ENCODE measurements at places on chromosomes 4 and X.

DNA sequence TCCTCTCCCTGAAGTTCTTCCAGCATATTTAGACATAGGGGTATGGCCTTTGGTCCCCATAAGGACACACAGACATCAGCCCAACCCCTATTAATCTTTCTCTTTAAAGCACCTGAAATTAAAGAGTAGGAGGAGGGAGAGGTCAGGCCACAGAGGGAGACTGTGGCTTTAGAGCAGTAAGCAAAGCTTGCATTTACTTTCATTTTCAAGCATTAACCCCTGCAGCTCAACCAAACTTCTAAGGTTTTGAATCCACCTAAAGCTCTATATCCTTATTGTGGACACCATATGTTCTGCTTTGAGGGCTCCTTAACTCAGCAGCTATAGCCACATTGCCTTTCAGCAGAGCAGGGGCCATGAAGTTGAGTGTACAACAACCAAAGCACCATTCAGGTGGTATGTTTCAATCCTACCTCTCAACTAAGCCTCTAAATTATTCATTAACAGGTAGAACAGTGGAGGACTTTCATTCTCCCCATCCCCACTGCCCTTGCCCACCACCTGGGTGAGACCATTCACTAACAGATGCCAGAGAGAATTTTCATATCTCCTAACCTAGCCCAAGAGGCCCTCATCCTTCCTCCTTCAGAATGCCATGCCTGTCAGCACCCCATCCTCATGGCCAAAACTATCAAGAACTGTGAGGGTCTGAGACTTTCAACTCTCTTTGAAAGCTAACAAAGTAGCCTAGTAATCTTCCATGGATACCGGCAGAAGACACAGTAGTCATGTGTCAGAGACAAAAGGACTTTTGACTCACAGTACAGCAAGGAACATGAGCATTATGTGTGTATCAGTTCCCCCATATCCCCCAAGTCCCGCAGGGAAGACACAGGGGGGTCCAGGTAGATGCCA lies 20.8 kb downstream of the LIN54 start:
- DNase-seq = no peak

DNA sequence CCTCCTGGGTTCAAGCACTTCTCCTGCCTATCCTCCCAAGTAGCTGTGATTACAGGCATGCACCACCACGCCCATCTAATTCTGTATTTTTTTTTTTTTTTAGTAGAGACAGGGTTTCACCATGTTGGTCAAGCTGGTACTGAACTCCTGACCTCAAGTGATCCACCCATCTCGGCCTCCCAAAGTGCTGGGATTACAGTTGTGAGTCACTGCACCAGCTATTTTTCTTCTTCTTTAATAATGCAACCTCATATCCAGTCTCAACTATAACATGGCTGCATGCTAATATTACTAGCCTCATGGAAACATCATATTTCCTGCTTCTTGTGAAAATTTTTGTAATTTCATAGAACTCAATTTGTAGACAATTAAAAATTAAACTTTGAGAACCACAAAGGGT lies 706.5 kb downstream of the KCTD8 start:
- DNase-seq = no peak

DNA sequence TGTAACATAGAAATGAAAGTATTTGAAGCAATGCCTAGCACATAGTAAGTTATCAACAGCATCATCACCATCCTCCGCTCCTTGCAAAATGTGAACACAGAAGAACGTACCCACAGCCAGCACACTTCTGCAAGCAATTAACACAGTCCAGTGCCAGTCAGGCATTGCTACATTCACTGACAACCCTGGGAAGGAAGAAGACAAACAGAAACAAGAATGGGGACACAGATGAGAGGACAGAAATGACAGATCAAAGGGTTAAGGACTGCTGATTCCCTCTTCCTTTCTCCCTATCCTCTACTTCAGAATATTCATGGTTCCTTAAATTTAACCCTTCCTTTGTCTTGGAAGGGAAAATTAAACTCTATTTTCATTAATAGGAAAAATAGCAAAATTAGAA lies 53.1 kb downstream of the CHM start:
- DNase-seq = no peak

DNA sequence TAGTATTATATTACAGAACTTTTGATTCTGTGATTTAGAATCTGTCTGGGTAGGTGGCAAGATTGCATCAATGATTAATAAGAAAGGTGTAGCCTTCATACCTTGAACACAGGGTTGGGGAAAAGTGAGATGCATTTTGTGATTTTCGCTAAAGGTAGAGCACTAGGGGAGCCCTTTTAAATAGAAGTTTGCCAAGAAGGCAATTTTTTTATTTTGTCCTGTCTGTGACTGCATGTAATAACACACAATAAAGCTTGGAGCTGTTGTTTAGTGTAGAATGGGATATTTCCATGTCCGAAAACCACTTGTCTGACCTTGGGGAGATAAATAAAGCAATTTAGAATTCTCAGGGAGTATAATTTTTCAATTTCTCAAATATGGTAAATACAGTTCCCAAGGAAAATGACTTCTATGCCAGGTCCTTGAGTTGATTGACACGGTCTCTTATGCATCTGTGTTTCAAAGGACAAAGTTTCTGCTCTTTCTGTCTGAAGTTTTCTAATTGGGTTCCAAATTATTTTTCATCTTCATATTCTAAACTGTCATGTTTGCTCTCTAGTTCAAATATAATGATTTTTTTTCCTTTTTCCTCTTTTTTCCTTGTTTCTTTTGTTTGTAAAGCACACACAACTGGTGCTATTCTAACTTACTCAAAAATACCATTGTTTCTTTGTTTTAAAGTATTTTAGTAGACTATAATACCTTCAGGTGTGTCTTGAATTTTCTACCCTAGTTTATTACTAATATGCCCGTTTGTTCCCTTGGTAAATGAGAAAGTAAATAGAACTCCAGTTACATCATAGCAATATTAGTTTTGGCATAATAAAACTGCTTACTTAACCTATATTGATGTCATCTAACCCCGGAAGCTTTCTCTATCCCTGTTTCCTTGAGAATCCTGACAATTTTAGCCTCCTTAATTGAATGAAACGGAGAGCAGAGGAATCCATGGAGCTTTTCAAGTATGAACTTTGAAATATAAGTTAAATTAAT lies 87.8 kb upstream of the BMPR1B start:
- no peak for DNase-seq

DNA sequence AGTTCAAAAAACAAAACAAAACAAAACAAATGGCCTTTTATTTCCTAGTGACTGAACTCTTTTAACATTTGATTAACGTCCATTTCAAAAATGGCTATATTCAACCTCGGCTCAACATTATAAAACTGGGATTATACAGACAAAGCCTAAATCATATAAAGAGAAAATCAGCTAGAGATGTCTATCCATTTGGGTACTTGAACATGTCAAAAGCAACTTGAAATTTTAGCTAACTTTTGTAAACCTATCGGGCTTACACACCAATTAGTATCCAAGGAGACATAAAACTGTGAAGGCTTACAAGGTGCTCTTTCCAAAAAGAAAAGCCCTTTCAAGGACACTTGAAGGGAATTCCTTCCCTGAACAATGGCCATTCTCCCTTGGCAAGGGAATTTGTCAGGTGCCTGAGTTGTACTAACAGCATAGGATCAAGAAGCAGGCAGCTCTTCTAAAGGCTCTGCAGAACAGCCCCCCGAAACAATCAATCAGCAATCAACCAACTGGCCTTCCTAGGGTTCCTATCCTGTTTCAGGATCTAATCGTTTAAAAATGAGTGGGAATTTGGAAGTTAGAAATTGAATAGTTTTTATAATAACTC lies 633.7 kb upstream of the HTR2C start:
- DNase-seq = no peak

DNA sequence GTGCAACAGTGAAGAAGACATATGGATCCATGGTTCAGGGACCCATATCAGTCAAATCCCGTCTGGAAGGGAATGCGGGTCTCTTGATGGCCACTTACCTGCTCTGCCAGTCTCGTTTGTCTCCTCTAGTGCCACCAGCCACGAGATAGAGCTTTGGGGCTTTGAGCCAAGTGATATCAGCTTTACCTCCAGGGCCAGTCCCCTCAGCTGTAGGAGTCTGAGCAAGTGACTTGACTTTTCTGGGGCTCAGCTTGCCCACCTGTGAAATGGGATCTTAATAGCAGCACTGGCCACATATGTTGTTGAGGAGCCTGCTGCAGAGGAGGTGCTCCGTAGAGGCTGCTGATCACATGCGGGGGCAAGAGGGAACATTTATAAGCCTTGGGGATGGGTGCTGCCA lies 1.2 kb downstream of the SLC2A9 start:
- DNase-seq = no peak

DNA sequence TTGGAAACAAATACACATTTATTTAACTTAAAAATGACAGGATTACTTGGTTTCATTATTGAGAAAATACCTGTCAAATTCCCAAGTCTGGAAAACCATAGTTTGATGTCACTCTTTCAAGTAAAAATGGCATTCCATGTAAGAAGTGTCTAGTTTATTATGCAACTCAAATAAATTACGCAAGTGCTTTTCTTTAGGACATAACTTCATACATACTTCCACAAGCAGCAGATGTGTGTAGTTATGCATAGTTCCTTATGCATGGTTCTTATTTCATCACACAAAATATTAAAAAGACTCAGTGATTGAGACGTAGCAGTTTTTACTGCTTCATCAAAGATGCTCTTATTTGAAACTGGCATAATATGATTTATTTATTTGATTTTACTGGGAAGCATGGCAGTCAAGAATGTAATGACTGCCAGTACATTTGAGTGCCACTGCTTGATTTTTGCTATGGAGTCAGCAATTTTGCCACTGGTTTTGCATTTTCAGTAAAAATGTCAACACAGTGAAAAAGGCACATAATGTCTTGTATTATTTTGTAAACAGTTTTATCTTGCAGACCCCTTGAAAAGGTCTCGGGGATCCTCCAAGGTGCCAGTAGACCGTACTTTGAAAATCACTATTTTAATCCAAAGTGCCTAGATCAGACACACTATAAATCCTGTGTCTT lies 62.1 kb downstream of the CLCN3 start:
- DNase-seq = no peak

GRCh38 chrX:70504772-70505450 lies 60.3 kb downstream of the DLG3 start:
- no peak for DNase-seq

GRCh38 chrX:101057093-101057714 lies 5.3 kb upstream of the TRMT2B start:
- no peak for DNase-seq

DNA sequence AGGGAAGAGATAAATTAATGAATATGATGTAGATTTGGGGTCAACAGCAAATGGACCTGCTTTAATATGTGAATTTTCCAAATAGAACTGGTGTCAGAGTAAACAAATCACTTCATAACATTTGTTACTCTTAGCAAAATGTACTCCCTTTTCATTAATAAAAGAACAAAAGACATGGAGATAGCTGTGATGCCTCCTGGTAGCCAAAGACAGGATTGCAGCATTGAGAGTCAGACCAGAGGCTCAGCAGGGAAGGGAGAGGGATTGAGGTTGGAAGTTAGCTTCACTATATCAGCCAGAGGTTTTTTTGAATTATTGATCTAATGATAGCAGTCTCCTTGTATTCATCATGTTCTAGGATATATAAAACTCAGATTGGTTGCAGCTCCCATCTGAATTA lies 17.4 kb upstream of the RAB40A start:
- no peak for DNase-seq

All from nephron progenitor cell (in vitro differentiated cells).